NCI-H526 treated with DMSO at 0.1 percent for 48 hours (cell line): ENCODE measurements at places on chromosomes 1 and 21.

GRCh38 chr1:76291737-76292136 is 217.2 kb downstream of the ST6GALNAC3 start:
- no peak for DNase-seq

GRCh38 chr1:203127666-203128430 is at the start of gene ADORA1:
TSS of gene ADORA1 (plus strand) at chr1:203127726. CDS start at chr1:203128842, 1,116 bp downstream.
- DNase-seq: no peak

GRCh38 chr1:44730741-44731512 is at the start of gene RNU5D-1:
TSS of gene RNU5D-1 (minus strand) at chr1:44731170.
- DNase-seq: peak; percentile 100

- no peak for DNase-seq
Measured at GRCh38 chr1:40851643-40852042, 10.5 kb downstream of the CITED4 start.

- no peak for DNase-seq
Measured at GRCh38 chr1:102655034-102655433, 453.3 kb downstream of the COL11A1 start.
